ENCODE measurements at places on chromosomes 1 and 21. TPM values are rescaled to one million over a fixed set of nuclear protein-coding genes. Genes with fewer than 3 reads are reported as not detected.

Gene C1orf87
- not detected for total RNA-seq

Gene S100A9
- total RNA-seq, result 529 TPM

DNA sequence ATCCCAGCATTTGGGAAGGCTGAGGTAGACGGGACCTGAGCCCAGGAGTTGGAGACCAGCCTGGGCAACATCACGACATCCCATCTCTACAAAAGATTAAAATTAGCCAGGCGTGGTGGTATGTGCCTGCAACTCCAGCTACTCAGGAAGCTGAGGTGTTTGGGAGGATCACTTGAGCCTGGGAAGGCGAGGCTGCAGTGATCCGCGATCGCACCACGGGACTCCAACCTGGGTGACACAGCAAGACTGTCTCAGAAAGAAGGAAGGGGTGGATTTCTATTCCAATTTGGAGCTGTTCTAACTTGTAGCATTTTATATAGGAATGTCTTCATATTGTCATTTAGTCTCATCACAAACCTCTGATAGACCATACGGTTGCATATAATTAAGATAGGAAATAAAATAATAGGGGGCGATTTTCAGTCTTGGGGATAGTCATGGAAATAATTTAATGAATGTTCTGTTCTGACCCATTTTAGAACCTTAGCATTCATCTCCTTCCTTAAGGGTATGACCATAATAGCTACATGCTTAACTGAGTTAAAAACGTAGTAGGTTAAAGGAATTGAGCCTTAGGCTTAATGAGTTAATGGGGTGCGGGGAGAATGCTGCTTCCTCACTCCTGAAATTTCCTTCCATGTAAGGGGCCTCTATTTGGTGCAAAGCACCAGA is 93.1 kb downstream of the ADCY10 start:
- no peak for DNase-seq

DNA sequence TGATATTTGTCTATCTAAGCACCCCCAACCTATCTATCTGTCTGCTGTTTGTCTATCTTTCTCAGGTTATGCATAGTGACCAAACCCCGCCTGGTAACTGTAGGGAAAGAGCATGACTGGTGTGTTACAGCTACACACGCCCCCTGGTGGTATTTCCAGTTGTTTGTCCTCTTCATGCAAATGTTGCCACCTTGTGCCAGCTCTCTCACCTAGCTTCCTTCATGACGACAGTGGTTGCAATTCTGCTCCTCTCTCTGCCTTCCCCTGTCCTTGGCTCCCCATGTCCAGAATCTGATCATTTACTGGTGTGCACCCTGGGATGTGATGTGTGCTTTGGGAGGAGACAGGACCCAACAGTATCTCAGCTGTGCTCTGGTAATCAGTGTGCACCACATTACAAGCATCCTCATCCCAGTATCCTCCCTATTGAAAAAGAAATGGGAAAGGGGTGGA is 8.1 kb upstream of the INKA2 start:
- peak; percentile 67 for DNase-seq

- DNase-seq, result no peak
Observed at GRCh38 chr1:189336115-189337100, 1141.3 kb downstream of the BRINP3 start.

- DNase-seq, result no peak
Observed at GRCh38 chr1:9058465-9058864, 11.0 kb downstream of the SLC2A5 start.

DNA sequence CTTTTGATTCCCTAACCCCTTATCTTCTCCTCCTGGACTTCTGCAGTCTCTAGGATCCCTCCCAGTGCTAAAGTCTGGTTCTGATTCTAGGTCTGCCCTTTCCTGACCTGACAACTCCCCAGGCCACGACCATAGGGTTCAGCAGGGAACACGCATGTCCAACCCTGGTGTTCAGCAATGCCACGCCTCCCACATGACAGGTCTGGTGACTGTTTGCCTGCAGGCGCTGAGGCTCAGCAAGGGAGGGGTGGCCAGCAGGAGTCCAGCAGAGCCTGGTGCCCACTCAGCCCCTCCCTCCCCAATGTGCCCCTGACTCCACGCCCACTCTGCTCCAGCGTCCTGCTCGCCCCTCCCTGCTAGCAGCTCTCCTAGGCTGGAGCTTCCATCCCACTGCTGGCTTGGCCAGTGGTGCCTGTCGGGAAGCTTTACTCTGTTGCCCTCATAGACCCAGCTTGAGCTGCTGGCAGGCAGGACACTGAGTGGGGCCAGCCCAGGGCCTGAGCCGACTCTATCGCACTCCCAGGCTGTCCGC is 17.3 kb downstream of the SLC9A1 start:
- peak; percentile 49 for DNase-seq

DNA sequence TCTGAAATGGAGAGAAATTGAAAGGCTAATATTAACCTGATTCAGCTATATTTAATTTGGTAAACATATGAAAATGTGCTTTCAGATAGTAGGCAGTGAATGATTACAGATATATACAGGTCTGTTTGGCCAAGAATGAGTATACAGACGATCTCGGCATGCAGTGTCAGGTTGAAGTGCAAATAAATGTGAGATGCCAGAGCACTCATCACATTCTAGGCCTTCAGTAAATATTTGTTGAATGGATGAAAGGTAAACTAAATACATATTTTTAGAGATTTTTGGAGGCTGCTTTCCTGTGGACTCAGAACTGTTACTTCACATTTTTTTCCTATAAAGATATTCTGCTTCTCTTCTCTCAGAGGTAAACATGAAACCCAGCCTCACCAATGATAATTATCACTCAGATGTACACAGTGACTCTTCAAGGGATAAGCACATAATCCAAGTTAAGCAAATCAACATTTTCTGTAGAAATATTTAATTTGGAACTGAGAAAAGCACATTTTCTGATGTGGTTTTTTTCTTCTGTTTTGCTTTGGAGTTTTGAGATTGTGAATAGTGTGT is 702.9 kb downstream of the BRINP3 start:
- no peak for DNase-seq

DNA sequence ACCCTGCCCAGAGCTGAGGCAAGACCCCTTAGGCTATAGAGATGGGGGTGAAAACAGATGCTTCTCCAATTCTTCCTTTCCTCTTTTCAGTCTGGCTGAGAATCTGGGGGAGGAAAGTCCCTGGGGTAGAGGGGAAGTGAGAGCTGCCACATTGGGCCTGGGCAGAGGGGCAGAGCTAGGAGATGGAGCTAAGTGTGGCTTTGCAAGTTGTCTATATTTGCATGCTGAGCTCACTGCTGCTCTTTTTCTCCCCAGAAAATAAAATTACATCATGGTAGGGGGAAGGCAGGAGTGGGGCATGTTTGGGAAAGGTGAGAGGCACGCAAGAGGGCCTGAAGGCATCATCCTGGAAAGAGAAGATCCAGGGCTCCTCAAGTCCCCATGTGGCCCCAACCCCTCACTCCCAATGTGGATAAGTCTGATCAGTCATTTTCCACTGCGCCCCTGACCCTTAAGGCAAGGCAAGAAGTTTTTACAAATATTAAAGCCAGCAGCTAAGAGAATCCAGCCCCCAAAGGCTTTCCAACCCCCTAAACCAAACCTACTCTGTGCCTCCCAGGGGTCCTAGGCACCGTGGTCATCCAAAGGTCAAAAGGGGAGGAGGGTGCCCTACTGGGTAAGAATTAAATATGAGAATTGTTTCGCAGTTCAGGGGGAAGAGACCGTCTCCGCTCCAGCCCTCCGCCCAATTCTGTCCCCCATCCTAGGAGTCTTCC is 500 bp upstream of the PEA15 start:
- no peak for DNase-seq

DNA sequence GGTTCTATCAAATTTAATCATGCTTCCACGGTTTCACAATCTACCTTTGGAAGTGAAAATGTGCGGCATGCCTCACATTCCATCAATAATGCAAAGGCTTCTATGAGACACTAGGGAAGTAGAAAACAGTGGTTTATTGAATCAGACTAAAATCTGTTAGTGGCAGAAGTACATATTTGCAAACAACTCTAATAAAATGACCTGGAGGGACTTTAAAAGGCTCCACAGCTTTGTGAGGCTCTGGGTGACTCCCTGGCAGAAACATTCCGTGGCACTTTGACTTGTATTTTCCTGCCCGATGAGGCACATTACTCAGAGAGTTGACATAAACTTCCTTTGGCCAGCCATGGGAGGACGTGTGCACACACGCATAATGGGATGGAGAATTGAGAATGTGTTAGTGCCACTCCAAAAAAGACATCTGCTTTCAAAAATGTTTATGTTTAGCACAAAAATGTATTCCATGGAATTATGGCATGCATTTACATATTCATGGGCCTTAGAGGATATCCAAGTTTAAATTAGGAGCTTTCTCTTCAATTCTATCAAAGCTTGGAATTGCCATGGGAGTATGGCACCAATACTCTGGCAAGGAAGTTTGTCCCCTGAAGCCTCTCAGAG is 60.0 kb upstream of the SSX2IP start:
- no peak for DNase-seq

Gene ISG20L2
- total RNA-seq, result 18.6 TPM

DNA sequence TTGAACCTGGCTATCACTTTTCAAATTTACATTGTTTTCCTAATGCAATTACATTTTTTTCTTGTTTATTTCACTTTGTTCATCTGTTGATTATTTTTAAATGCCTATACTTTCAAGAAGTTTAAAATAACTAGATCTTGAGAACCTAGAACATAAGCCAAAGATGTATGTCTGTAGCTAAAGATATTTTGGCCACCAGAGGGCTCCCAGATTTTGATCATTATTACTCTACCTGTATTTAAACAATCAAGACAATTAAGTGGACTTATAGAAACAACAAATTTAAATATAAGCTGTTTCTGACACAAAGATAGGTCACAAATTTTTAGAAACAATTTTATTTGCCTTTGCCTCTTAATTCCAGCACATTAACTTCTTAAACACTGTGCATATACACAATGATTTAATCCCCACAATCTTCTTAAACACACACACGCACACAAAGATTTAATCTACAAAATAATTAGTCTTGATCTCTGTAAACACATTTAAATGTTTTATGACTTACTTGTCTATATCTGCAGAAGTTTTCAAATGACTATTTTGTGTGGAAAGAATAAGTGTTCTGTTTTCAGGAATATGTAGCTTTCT is 380.0 kb downstream of the DSCAM start:
- DNase-seq, result no peak

Gene AMY1B
- total RNA-seq, result not detected

Gene OR2L3
- total RNA-seq, result not detected

DNA sequence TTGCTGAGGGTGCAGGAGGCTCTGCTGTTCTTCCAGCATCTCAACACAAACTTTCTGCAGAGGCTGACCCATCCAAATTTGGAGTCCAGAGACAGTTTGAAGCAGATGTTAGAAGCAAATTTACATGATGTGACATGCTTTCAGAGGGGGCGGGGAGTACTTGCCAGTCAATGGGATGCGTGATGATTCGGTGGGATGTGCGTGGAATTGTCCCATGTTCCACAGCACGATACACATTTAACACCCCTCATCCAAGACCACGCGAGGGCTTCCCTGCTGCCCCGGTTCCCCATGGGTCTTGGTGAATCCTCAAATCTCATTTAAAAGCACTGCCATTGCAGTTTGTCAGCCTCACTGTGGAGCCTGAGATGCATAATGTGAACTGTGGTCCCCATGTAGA is 78.6 kb upstream of the TLR5 start:
- no peak for DNase-seq

GRCh38 chr1:212628813-212629415 is 20.4 kb downstream of the ATF3 start:
- no peak for DNase-seq

Gene SLC25A33
- total RNA-seq, result 7.2 TPM

DNA sequence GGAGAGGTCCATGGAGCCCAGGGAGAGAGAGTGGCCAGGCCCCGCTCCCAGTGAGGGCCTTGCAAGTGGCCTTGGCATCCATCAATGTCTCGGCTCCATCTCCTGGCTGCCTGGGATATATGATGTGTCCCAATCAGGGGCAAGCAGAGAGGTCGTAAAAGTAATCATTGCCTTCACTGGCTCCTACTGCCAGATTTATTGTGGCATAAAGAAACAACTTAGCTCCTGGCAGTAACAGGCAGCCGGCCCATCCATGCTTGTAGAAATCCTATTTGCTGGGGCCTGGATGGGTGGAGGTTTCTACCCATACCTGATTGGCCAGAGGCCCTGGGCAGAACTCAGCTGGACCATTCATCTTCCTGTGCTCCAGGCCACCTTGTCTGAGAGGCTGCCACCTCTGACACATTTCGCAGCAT is 272.6 kb downstream of the MATN1 start:
- DNase-seq, result no peak

GRCh38 chr1:212467843-212468482 is 35.2 kb downstream of the NENF start:
- no peak for DNase-seq

GRCh38 chr1:174324939-174325338 is 122.8 kb upstream of the GPR52 start:
- DNase-seq, result no peak

DNA sequence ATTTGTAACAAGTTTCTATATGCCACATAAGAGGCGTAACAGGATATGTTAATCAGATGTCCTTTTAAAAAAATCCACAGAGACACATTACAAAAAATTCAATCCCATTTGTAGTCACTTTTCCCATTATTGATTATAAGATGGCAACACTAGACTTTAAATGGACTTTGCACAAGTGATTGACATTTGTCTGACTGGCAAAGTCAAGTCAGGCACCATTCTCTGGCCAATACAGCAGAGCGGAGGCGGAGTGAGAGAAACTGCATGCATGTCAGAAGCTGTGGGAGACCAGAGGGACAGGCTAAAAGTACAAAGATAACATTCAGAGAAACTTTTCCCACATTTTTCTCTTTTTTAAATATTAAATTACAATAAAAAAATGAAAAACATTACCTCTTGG is 28.1 kb upstream of the RGS5 start:
- no peak for DNase-seq

DNA sequence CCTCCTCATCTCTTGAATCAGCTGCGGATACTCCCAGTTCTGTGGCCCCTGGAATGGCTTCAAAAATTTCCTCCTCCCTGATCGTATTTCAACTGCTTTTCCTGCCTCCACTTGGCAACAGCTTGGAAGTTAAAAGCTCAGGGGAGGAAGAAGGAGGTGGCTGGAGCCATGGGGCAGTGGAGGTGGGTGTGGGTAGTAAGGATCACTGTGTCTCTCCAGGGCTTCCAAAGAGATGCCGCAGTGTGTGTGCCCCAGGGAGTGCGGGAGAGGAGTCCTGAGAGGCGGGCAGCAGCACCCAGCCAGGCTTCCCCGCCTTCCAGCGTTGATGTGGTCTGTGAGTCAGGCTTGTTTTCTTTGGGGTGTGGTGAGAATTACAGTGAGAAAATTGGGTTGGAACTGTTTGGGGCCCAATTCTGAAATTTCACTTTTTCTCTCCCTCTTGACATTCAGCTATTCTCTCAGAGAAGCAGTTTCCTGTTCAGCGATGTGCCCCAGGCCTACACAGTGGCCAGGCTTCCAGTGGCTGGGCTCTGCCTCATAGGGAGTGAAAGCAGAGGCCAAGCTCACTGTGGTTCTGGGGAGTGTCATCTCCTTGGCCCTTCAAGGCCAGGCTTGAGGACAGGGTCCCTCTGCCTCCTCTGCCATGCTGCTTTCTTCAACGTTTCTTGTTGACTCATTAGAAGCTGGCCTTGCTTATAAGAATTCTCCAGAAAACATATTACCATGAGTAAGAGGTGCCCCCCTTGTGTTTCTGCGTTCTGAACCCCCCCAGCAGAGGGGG is 69.0 kb downstream of the PGM1 start:
- DNase-seq, result no peak
